ENCODE measurements at places on chromosomes 11 and 22.

- DNase-seq: no peak
These were observed 18.1 kb downstream of the JHY start for GRCh38 chr11:122900587-122901202.

DNA sequence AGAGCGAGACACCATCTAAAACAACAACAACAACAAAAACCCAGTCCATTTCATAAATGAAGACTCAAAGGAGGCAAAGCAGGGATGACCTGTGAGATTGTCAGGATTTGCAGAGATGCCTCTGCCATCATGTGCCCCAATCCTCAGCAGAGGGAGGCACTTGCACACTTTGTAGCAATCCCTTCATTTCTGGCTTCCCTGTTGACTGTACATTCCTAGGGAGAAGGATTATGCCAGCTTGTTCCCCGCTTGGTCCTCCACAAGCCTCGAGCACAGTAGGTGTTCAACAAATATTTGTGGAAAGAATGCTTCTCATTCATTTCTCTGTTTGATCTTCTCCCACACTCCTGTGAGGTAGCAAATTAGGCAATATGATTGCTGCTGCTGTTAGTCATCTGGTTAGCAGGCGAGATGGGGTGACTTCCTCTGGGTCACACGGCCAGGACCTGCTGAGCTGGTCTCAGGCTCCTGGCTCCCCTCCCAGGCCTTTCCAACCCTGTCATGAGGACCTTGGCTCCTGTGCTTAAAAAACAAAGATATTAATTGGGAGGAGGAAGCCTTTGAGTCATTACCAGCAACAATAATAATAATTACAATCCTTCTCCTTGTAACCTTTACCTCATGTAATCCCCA lies 34.1 kb downstream of the LIF start:
- peak; percentile 97 for DNase-seq

DNA sequence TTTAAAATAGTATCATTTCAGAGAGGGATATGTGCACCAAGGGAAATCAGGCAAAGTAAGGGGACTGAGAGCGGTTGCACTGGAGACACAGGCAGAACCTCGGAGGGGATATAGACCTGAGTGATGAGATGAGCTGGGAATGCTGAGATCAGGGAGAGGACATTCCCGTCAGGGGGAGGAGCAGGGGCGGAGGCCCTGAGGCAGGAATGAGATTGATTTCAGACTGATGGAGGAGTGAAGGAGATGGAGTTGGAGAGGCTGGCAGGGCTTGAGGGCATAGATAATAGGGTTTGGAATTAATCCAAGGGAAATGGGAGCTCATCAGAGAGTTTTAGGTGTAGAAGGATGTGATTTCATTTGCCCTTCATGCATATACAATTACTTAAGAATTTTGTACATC lies 13.2 kb downstream of the CD6 start:
- DNase-seq: no peak

DNA sequence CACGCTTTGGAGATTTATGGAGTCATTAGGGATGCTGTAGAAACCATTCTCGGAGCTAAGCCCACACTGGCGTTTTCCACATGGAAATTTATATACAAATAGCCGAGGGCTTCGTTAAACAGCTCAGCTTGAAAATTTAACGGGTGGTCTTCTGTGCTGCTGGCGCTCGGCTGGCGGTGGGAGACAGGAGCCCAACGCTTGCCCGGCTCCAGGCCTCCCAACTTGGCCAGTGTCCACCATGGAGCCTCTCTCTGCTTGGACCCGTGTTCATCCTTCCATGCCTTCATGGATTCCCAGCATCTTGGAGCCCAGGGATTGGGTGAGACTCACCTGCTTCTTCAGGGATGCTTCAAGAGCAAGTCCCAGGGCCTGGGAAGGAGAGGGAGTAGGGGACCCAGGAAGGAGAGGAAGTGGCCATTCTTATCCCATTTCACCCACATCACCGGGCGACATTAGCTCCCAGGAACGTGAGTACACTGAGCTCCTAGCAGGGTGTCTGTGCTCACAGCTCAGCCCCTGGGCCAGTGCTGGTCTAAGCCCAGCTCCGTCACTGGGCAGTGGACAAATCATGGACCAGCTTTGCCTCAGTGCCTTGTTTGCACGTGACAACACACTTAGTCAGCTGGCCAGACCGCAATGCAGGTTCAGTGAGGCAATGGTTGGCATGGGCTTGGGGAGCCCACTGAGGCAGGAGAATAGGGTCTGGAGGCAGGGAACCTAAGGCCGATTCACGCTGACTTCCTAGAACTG lies 944.3 kb downstream of the BRD1 start:
- DNase-seq: no peak

DNA sequence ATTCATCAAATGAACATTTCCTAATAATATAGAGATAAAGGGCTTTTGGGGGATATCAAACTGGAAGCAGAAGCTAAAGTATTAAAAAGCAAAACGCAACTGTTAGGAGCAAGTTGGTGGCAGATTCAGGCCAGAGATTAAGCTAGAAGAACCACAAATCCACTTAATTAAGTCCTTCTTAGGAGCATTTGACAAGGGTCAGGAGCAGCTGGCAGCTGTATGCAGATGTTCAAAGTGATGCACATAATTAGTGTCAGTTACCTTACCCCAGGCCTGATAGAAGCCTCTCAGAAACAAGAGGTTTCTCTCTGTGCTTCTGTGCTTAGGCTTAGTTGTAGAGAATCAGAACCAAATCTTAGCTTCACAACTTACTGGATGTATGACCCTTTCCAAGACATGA lies 546.5 kb upstream of the ANO5 start:
- no peak for DNase-seq

DNA sequence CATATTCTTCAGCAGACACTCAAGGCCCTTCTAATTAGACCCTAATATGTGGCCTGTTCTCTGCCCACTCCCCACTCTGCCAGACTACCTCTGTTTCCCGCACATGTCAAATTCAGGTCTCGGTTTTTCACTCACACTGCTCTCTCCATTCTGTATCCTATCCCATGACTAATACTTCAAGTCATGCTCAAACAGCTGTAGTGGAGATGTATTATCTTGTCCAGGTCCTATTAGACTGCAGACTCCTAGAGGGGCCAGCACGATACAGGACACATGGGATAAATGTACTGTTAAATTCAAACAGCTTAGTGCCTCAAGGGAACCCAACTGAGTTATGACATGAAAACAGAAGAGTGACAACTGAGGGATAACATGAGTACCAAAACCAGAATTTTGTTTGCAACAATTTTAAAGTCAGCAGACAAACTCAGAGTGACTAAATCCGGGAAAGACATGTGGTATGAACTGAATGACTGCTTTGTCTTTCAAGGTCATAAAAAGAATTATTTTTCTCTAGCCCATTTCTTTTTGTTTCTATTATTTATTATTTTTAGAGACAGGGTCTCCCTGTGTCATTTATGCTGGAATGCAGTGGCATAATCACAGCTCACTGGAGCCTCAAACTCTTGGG lies 20.5 kb downstream of the ATP6V1E1 start:
- no peak for DNase-seq

Measured in RCC 7860 (cell line).